ENCODE measurements at places on chromosomes 5 and 9.

DNA sequence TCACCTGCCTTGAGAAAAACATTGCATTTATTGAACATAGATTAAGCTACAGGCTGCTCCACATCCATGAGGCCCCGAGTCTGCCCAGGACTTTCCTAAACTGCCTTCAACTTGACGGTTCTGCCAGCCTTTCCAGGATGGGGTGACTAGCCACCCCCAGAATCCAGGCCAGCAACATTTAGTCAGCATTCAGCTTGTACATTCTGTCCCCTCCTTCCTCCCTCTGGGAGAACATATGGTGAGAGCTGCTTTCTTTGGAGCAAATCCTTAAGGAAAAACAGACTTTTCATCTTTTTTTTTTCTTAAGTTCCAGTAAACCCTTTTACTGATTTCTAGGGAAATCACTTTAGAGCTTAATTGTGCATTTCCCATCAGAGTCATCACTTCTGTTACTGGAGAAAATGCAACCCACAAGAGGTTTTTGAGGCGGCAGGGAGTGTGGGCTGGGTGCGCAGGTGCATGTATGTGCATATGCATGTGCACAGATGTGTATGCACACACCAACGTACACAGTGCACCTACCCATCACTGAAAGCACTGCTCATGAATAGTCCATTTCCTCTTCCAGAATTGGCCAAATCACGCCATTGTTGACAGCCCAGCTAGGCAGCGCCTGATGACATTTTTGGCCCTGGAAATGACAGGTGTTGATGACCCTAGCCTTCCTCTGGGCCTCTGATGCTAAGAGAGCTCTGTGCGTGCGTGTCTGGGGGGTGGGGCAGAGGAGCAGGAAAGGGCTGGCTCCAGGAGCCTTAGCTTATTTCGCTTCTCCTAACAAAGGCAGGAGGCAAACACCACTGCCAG is 145.6 kb downstream of the HSD17B3 start:
- DNase-seq: no peak

- DNase-seq: no peak
These were observed 408.5 kb upstream of the GRAMD2B start for GRCh38 chr5:126014676-126015075.

- DNase-seq: no peak
These were observed 911.6 kb downstream of the EFNA5 start for GRCh38 chr5:106759152-106759551.

DNA sequence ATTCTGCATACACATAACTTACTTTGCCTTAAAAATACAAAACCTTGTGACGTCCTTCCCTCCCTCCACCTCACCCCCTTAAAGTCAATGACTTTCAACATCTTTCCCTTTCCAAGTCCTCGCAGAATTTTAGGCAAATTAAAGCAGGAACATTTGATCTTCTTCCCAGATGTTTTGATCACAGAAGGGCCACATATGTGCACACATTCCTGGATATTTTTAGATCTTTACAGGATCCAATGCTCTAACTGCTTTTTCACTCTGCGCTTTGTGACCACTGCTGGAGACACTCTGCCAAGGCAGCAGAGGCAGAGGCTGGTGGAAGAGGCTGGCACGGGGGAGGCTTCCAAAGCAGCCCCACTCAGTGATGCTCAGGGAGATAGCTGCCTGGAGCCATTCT is 130.7 kb downstream of the SEC61B start:
- no peak for DNase-seq
